ENCODE measurements at places on chromosomes 3 and 15. TPM values are rescaled to one million over a fixed set of nuclear protein-coding genes. Genes with fewer than 3 reads are reported as not detected.
A peak's percentile ranks its signal among the peaks of the same experiment; 100 is the strongest.

DNA sequence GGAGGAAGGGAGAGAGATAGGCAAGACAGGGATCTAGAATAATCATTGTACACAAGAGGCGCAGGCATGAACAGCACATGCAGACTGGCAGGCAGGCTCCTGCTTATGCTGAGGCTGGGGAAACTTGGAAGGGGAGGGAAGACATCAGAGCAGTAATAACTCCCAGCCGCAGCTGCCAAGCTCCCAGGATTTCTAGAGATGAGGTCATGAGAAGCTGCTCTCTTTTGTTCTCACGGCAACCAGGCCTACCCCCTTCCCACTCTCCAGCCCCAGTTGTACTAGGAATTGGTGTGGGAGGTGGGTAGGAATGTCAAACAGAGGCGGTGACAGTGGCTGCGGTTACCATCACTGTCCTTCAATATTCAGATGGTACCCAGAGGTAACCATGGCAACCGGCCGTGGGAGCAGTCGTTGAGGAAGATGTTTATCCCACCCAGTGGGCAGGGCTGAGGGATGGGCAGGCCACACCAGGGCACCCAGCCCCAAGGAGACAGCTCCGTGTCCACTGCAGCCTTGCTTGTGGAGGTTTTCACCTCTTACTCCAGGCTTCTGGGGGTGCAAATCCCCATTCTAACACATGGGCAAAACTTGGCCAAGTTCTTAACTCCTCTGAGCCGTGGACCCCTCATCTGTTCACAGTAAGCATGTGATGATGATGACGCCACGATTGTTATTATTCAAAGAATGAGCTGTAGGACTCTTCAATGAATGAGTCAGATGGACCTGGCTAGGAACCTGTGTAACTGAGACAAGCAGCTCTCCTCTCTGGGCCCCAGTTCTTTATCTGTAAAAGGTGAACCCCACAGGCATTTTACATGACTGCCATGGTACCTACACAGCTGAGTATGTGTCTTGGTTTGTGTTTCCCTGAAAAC, 360.8 kb upstream of the PROK2 start:
- no peak for DNase-seq

- DNase-seq = no peak
Measured at GRCh38 chr3:33433843-33434242, 6.4 kb downstream of the UBP1 start.

DNA sequence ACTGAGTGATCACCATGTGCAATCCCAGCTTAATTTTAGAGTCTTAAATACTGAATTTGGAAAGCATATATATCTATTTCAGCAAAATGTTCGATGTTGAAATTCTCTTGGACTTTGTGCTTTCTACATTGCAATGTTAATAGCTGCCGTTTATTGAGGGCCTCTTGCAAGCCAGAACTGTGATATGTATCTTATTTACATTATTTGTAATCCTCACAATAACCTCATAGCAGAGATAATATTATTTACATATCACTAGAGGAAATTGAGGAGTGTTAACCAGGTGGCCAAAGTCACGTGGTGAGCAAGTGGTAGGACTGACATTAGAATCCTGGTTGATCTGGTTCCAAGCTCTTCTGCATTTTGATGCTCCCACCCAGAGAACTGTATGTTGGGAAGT, 254.1 kb downstream of the SLC9A9 start:
- no peak for DNase-seq

- no peak for DNase-seq
Measured at GRCh38 chr3:25903371-25904129, 113.7 kb downstream of the OXSM start.

DNA sequence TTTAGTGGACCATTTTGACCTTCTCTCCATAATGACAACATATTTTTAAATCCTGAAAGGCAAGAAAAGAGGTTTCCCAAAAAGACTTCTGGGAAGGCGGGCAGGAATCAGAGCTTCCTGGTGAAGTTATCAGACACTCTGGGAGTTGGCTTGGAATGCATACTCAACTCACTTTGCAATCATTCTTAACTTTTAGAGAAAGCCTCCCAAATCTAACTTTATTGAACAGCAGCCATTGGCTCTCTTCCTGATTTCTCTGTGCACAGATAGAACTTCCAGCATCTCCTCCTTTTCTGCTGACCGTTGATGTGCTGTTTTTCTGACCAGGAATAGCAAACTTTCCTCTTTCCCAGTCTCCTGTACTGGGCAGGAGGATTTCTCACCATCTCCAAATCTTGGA, 44.6 kb downstream of the PLCL2 start:
- no peak for DNase-seq

DNA sequence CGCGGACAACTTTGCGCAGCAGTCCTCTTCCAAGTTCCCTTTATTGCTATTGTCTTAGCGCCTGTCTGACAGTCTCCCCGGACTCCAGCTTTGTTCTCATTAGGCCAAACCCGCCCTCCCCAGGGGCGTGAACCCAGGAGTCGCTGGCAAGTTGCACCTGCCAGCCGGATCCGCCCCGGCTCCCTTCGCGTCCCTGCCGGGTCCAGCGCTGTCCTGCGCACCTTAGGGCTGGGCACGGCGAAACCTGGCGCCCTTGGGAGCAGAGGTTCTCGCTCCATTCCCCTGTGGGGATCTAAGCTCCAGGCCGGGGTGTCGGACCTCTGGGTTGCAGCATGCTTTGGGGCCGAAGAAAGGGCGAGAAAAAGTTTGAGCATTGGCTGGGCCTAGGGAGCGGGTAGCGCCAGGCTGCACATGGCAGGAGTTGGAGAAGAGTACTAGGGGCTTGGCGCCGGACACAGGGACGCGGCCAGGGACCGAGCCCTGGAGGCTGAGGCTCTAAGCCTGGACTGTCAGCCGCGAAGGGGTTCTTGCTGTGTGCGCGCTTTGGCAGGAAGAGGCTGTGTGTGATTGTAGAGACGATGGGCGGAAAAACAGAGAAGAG, 335.1 kb upstream of the THRB start:
- DNase-seq = no peak

DNA sequence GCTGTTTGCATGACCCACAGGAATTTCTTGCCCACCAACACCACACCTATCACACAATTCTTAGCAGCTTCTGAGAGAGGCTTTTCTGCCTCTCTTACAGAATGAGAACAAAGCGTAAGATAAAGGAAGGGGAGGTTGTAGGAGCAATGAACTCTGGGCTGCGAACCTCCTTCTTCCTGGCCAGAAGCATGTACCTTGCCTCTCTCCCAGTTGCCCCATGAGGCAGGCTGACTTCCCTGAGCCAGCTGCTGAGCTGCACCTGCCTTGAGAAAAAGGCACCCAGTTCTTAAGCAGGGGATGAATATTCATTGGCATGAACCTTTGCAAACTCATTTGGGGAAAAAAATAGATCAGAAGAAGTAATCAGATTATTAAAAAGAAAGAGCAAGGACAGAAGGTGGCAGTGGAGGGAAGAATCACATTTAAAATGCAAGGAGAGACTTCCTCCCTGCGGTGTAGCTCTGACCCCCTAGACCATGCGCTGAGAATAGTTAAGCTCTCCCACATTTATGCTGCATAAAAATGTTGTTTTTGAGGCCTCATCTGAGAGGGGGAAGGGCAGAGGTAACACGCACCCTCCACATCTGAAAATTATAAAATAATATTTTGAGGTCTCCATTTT, 304.8 kb downstream of the EPHB1 start:
- DNase-seq = no peak

GRCh38 chr15:33126559-33127290, 67.8 kb downstream of the FMN1 start:
- DNase-seq = peak; percentile 84

- peak; percentile 38 for DNase-seq
Measured at GRCh38 chr15:51621936-51622603, 501 bp downstream of the DMXL2 start.

DNA sequence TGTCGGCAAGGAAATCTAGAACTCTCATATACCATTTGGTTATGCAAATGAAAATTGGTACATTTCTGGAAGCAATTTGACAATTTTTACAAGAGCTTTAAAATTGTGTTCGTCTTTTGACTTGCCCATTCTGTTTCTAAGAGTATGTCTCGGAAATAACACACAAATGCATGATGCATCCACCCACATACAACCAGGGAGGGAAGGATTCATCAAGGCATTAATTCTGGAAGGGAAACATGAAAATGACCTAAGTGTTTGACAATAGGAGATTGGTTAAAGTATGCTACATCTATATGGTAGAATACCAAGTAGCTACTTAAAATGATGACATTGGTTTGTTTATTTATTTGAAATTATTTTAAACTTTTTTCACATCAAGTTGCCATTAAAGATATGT, 58.6 kb downstream of the PIAS1 start:
- DNase-seq = no peak

GRCh38 chr15:60379525-60380274, 18.1 kb downstream of the ANXA2 start:
- DNase-seq = no peak

GRCh38 chr3:117074826-117075225, 365.2 kb downstream of the TUSC7 start:
- DNase-seq = peak; percentile 3

GRCh38 chr15:45448066-45448915, 69.9 kb upstream of the GATM start:
- DNase-seq = no peak

DNA sequence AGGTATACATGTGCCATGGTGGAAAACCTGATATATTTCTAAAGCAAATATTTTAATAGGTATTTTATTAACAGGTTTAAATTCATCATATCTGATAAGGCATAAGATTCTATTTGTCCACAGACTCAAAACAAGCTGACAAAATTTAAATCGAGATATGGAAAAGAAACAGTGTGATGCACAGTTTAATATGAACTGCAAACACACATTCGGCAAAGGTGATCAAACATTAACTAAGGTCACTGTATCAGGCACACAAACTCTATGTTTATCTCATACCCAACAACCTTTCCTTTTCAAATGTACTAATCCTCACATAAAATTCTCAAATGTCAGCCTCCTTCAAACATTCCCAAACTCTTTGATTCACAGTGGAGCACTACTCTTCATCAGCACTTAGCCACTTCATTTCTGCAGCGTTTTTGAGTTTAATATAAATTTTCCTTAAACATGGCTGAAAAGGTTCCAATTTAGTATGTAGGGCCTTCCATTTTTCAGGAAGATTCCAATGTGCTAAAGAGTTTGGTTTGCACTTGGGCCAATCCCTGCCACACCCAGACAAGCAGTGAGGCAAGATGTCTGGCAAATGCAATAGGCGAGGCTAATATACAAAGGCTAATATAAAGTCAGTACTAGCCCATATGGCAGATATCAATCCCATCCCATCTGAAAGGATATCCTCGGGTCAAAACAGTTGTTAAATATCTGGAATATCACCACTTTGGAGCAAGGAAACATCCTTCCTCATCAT, 84.6 kb downstream of the GBE1 start:
- DNase-seq = no peak

DNA sequence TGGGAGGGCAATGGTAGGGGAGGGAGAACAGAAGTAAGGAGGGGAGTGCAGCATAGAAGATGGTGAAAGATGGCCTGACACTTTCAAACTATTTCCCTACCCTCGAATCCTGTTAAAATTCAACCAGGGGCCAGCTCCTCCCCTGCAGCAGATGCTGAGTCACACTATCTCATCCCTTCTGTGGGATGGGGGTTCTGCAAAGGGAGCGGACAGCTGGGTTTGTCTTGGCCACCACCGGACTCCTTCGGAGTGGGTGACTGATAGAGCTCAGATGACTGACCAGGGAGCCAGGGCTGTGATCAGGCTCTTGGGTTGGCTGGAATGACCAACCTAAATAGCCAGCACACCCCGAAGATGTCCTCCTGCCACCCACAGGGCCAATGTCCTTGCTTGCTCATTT, 33.6 kb upstream of the TMCC1 start:
- no peak for DNase-seq

GRCh38 chr15:38818157-38818790, 253.7 kb upstream of the RASGRP1 start:
- no peak for DNase-seq

DNA sequence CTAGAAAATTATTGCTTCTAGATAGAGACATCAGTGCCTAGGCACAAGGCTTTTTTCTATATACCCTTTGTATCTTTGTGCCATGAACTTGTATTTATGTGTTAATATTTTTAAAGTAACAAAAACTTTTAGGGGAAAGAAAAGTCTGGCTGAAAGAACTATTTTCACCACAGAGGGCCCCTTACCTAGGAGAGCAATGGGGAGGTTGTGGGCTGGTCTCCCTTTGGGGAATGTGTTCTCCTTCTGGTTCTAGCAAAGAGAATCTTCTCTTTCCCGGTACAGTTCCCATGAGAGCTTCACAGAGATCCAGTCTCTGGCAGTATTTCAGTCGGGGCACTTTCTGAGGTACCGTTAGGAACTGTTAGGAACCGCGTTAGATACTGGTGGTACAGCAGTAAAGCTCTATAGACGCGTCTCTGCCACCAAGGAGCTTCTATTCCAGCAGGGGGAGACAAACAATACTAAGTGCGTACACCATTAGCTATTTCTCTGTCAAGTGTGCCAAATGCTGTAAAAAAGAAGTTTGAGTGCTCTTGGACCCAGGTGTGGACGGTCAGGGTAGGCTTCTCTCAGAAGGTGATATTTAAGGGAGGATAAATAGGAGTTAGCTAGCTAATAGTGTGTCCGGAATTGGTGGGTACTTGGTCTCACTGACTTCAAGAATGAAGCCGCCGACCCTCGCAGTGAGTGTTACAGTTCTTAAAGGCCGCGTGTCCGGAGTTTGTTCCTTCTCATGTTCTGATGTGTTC, 4.6 kb upstream of the EPB42 start:
- peak; percentile 41 for DNase-seq

DNA sequence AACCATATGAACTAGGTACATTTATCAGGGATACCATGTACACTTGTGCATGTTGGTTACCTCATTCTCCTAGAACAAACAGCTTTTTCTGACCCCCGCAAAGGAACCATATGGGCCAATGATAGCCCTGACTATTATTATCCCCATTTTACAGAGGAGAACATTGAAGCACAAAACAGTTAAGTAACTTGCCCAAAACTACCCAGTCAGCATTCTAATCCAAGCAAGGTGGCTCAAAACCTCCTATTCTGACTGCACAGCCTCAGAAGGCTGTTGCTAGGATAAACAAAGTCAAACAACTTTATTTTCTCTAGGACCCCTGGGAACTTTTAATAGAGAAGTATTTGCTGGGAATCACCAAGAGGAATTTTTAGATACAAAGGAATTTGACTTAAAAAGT, 36.7 kb downstream of the CFAP44 start:
- no peak for DNase-seq

GRCh38 chr3:176562331-176562730, 635.0 kb downstream of the TBL1XR1 start:
- DNase-seq = no peak

GRCh38 chr15:70320482-70320881, 222.8 kb upstream of the TLE3 start:
- no peak for DNase-seq

GRCh38 chr3:9066141-9066540, 102.9 kb upstream of the RAD18 start:
- no peak for DNase-seq

Gene KBTBD8
- polyA plus RNA-seq = 1.3 TPM

Gene GHSR
- not detected for polyA plus RNA-seq

Gene CLRN1
- polyA plus RNA-seq = not detected

Gene ROPN1
- 0.11 TPM for polyA plus RNA-seq

Gene ZNF385D
- 18.0 TPM for polyA plus RNA-seq

Gene SLCO2A1
- 17.8 TPM for polyA plus RNA-seq

Gene NT5DC2
- 97.3 TPM for polyA plus RNA-seq

Gene ARPP21
- 1.4 TPM for polyA plus RNA-seq

Gene MGLL
- polyA plus RNA-seq = 27.3 TPM

Gene TICRR
- 7.2 TPM for polyA plus RNA-seq

Gene CCR1
- 2.6 TPM for polyA plus RNA-seq

Gene CNTN3
- polyA plus RNA-seq = 6.9 TPM

Gene RTP1
- polyA plus RNA-seq = not detected

All from left renal pelvis (tissue), 4 donors.